ACHN (cell line): ENCODE measurements at places on chromosomes 5 and 9.

GRCh38 chr9:95277509-95277908 is 40.0 kb downstream of the FANCC start:
- no peak for DNase-seq

- DNase-seq, result no peak
Observed at GRCh38 chr9:90815944-90816357, 14.3 kb downstream of the SYK start.

DNA sequence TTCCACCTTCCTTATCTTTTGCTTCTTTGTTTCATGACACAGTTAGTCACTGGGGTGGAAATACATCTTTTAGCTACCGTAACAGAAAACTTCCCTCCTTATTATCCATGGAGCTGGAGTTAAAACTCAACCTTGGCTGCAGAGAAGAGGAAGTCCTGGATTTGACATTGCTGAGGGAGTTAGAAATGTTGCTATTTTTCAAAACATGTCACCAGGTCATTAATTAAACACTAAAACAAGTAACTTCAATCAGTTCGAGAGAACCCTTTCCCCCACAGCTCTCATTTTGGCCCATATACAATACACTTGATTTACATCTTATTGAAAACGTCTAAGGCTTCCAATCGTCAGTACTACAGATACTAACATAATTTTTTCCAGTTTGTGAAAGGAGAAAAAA is 237.9 kb upstream of the CD180 start:
- no peak for DNase-seq

DNA sequence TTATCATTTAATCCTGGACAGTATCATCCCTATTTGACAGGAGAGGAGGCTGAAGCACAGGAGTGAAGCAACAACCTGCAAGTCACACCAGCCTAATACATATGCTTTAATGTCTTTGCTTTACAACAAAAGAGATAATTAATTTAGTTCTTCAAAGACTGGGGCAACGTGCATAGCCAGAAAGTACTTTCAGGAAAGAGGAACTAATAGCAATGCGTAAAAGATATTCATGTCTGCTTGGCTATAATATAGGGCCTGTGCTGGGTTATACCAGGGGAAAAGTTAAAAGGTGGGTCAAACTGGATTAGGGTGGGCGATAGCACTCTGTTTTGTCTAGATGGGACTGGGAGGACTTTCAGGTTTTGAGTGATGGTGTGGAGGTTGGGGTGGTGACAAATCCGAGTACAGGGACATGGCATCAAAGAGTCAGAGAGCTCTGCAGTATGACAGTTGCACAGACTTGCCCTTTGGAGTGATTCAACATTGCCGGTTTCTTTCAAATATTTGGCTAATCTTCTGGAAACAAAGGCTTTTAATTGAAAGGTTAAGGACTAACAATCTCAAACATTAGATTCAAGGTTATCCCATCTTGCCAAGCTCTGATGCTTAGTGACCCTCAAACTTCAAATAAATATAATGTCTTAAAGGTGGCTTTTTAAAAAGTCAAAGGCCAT is 11.9 kb downstream of the DAB2 start:
- DNase-seq, result no peak

DNA sequence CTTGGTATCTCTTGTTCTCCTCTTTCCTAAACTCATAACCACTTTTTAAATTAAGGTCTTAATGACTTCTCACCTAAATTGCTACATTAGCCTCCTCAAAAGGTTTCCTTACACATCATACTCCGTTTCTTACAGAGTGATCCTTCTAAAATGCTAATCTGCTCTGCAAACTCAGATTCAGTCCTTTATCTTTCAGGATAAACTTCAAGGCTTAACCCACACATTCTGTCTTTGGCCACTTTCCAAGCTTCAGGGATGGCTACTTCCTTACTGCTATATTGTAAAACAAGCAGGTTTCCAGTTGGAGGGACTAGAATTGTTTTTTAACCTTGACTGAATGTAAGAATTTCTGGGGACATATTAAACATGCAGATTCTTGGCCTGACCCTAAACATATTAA is 105.5 kb upstream of the CHD1 start:
- DNase-seq, result no peak

DNA sequence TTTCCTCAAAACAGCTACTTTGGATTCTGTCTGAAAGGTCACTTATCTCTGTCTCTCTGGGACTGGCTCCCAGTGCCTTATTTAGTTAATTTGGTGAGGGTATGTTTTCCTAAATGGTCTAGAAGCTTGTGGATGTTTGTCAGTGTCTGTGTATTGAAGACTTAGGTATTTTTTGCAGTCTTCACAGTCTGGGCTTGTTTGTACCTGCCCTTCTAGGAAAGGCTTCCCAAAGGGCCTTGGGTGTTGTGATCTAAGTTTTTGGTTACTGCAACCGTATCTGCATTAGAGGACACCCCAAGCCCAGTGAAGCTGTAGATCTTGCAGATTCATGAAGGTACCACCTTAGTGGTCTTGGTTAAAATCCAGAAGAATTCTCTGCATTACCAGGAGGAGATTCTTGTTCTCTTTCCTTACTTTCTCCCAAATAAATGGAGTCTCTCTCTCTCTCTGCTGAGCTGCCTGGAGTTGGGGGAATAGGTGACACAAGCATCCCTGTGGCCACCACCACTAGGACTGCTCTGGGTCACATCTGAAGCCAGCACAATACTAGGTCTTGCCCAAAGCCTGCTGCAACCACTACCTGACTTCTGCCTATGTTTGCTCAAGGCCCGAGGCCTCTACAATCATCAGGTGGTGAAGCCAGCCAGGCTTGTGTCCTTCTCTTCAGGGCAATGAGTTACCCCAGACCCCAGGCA is 17.8 kb upstream of the CCNB1 start:
- no peak for DNase-seq

- DNase-seq, result no peak
Observed at GRCh38 chr5:153367466-153367865, 123.0 kb upstream of the GRIA1 start.

- peak; percentile 65 for DNase-seq
Observed at GRCh38 chr5:174323878-174324281, 278.4 kb downstream of the NSG2 start.

DNA sequence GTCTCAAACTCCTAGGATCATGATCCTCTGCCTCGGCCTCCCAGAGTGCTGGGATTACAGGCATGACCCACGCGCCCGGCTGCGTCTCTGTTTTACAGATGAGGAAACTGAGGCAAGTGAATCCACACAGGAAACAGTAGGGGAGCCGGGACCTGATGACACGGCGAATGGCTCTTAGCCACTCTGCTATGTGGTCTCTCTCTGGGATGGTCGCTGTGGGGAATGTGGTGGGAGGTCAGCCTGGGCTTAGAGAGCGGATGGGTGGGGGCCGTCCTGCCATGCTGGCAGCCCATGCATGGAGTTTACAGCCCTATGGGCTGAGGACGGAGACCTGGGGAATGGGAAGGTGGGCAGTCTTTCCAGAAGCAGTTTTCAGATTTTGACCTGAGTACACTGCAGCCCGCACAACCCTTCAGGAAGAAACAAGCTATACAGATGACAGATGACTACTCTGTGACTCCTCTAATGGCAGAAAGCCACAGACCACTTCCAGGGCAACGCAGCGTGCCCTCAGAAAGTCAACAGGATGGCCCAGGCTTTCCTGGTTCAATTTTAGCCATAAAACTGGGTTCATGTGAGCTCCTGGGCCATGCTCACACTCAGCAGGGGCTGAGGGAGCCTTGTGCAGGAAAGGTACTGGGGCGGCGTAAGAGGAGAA is 136.1 kb upstream of the RAPGEF1 start:
- DNase-seq, result peak; percentile 4

DNA sequence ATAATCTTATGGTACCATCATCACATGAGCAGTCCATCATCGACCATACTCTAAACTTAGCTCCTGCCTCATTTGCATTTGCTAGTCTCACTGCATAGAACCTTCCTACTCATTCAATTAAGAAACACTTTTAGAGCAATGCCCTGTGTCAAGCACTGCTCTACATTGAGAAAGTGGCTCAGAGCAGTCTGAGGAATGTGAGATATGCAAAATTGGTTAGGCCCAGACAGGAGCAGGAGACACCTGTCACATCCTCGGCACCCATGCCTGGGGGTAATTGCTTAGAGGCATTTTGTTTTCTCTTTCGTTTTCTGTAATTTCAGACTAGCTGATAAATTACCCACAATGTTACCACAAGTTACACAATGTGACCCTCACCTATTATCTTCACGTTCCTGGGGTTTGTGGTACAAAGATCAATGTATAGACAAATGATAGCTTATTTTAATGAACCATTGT is 4.9 kb upstream of the RARS1 start:
- DNase-seq, result no peak

- DNase-seq, result no peak
Observed at GRCh38 chr9:91143642-91144041, 218.1 kb downstream of the AUH start.

DNA sequence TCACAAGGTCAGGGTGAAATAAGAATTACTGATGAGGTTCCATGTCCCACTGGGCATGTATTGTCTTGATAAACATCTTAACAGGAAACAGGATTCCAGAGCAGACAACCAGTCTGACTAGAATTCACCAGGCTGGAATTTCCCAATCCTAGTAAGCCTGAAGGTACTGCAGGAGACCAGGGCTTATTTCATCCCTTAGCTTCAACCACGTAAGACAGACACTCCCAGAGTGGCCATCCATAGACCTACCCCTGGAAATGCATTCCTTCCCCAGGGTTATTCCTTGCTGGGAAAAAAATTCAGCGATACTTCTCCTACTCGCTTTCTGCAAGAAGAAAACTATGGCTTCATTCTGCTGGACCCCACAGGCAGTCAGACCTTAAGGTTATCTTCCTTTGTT is 785.4 kb downstream of the NR2F1-AS1 start:
- DNase-seq, result no peak

DNA sequence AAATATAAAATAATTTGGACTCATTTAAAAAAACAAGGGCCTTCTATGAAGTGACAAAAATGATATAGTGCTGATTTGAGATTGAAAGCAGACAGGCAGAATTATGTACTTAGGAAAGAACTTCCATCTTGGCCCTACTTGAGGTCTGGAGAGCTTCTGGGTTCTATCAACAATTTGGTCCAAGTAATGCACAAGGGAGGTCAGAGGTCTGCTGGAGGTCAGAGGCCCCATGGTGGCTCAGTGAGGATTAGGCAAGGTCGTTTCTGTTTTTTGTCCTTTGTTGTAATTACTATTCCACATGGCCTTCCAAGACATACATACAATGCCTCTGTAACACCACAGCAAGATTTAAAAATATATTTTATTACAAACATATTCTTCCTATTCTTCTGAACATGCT is 37.2 kb downstream of the NUDT12 start:
- DNase-seq, result no peak

- DNase-seq, result no peak
Observed at GRCh38 chr5:138661991-138662434, 86.8 kb upstream of the HSPA9 start.

DNA sequence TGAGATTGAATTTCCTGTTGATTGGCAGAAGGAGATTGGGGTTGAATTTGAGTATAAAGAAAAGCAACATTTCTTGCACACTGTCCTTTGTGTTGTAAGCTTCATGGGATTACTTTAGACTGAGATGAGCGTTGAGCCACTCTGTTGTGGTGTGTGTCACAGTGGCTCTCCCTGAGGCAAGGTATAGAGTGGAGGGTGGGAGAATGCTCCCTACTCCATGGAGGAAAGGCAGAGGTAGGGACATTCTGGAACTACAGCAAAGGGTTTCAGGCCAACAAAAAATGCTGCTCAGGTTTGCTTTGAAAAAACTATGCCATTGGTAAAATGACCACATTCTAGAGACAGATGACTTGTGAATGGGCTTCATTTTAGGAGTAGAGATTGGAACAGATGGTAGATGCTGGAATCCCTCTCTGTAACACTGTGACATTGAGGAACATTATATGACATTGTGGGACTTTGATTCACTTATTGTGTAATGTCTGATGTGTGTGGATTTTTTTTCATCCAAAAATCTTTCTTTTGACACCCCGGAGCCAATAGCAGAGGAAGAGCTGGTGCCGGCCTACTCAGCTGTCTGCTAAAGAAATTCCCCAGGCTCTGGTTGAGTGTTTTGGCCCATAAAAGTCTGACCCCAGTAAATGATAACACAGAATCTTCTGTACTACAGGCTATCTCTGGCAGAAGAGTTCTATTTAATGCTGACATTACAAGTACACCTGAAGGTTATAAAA is 6.2 kb upstream of the CEP120 start:
- DNase-seq, result no peak

DNA sequence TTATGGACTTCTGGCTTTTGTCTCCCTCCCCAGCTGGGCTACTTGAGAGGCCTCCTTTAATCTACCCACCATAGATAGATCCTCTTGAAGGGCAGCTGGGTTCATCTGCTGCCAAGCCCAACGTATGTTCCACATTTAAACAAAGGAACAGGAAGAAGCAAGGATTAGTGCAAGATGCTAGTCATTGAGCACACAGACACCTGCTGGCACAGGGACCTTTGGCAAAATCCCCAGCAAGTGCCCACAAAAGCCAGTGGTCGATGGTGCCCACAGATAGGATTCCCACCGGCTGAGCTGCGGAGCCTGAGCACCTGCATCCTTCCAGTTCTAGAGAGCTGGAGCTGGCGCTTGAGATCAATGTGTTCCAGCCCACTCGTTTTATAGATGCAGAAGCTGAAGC is 57.7 kb upstream of the SHB start:
- no peak for DNase-seq

GRCh38 chr5:77952636-77953212 is 176.6 kb upstream of the TBCA start:
- no peak for DNase-seq

DNA sequence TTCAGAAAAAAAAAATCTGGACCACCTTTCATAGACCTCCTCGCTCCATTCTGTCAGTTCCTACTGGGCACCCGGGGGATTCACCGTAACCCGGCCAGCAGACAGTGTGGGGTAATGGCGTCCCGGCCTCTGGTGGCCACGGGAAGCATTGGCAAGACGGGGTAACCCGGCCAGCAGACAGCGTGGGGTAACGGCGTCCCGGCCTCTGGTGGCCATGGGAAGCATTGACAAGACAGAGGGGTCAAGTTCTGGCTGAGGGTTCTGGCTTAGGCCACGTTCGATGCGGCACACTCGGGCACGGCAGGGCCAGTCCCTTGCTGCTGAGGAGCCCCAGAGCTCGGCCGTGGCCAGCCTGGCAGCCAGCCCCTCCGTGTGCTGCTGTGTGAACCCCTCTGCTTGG is 116.2 kb upstream of the RAPGEF1 start:
- DNase-seq, result no peak

- no peak for DNase-seq
Observed at GRCh38 chr5:136409000-136409399, 43.7 kb upstream of the TRPC7 start.

GRCh38 chr5:5983261-5983980 is 394.9 kb downstream of the MED10 start:
- DNase-seq, result no peak

- DNase-seq, result no peak
Observed at GRCh38 chr5:169263591-169263990, 37.3 kb downstream of the SLIT3 start.

DNA sequence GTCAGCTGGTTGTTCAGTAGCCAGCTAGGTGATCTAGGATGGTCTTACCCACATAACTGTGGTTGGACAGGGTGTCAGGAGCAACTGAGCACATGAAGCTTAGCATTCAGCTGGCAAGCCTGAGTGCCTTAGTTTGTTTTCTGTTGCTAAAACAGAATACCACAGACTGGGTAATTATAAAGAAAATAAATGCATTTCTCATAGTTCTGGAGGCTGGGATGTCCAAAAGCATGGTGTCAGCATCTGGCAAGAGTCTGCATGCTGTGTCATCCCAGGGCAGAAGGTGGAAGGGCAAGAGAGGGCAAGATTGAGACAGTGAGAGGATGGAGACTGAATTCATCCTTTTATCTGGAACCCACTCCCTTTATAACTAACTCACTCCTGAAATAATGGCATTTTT is 921.5 kb downstream of the TLE4 start:
- DNase-seq, result no peak

- no peak for DNase-seq
Observed at GRCh38 chr9:134678206-134678605, 36.6 kb downstream of the COL5A1 start.
